ENCODE measurements at places on chromosomes 12 and 14. TPM values are rescaled to one million over a fixed set of nuclear protein-coding genes. Genes with fewer than 3 reads are reported as not detected.

DNA sequence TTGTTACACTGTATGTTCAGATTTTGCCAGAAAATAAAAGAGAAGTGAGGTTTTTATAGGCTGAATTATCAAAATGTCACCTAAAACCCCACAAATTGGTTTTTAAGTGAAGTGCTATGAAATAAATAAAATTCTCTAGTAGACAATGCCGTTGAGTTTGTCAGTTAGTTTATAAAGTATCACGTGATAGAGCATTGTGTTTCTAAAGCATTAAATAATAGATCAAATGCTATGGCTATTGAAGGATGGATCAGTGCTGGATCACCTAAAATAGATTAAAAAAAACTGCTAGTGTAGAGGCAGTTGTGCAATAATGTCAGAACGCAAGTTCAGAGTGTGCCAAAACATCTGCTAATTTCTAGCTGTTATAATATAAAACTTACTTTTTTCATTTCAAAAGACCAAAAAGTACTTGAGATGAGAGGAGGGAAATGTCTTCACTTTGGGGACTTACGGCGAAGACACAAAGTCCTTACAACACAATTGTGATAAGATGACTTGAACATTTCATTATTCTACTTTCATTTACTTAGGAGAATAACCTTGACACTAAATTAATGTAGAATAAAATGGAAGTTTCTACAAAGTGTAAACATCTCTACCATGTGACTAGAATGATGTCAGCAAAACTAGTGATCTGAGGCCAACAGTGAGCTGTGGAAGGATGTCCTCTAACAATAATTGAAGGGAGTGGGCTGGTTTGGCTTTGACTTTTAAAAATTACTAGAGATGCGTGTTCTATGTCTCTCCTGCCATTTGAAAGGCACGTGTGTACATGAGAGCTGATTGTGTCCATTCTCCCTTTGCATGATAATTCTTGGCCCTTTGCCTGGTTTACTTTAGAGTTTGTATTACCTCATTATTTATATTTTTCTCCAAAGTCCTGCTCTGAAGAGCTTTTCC, 154.4 kb upstream of the PDE3A start:
- no peak overlapping the region for H3K4me3 ChIP-seq
- no peak for DNase-seq
- no peaks in the 10 kb centered on the region for H3K27me3 ChIP-seq
- H3K36me3 ChIP-seq, result no peaks in the 10 kb centered on the region
- no peak overlapping the region for H3K27ac ChIP-seq
- peaks cover 5% of the 10 kb centered on the region for H3K4me1 ChIP-seq

- peak overlapping the region; percentile 4 for H3K4me3 ChIP-seq
- peak; percentile 100 for DNase-seq
- H3K27ac ChIP-seq, result peak overlapping the region; percentile 44
Observed at GRCh38 chr14:55752580-55753390, 172.8 kb downstream of the KTN1 start.

The NTF3 gene
- total RNA-seq, result not detected

- no peak overlapping the region for H3K27ac ChIP-seq
- no peak for DNase-seq
- no peaks in the 10 kb centered on the region for H3K4me1 ChIP-seq
- H3K4me3 ChIP-seq, result no peak overlapping the region
- H3K36me3 ChIP-seq, result no peaks in the 10 kb centered on the region
- H3K27me3 ChIP-seq, result no peaks in the 10 kb centered on the region
Observed at GRCh38 chr12:117872546-117873169, 96.1 kb downstream of the KSR2 start.

GRCh38 chr12:66041651-66042363, 88.7 kb downstream of the LLPH start:
- DNase-seq, result no peak
- H3K4me1 ChIP-seq, result peaks cover 4% of the 10 kb centered on the region
- no peak overlapping the region for H3K27ac ChIP-seq
- H3K27me3 ChIP-seq, result no peaks in the 10 kb centered on the region

DNA sequence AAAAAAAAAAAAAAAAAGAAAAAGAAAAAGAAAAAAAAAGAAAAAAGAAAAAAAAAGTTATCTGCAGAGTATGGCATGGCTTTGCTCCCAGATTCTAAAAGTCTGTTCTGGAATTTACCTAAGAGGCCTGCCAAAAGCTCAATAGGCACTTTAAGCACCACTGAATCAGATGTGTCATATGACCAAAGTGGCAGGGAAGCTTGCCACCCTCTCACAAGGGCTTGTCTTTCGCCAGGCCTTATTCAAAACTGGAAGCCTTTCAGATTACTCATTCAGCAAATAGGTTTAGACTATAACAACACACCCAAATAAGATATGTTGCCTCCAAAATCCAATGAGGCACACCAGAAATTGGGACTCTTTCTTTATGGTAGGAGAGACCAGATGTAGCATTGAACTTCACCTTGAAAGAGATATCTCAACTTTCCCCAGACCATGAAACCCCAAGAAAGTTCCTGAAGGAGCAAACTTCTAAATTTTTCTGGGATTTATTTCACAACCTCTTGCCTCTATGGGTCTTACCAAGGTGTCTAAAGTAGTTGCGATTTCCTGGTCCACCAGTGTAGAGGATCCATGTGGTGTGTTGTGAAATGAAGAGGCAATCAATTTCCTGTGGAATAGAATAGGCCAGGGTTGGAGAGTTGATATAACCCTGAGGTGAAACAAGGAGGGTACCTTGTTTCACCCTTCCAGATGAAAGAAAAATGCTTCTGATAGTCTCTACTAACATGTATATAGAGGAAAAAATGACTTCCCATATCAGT, 218.8 kb downstream of the DAD1 start:
- H3K27me3 ChIP-seq, result no peaks in the 10 kb centered on the region
- H3K27ac ChIP-seq, result peak overlapping the region; percentile 50
- no peak overlapping the region for H3K4me3 ChIP-seq
- peak; percentile 97 for DNase-seq
- no peaks in the 10 kb centered on the region for H3K36me3 ChIP-seq
- H3K4me1 ChIP-seq, result peaks cover 21% of the 10 kb centered on the region

GRCh38 chr12:118742431-118742830, 238.9 kb upstream of the SRRM4 start:
- H3K27me3 ChIP-seq, result no peaks in the 10 kb centered on the region
- no peak overlapping the region for H3K27ac ChIP-seq
- DNase-seq, result no peak
- H3K4me1 ChIP-seq, result no peaks in the 10 kb centered on the region
- no peak overlapping the region for H3K4me3 ChIP-seq
- H3K36me3 ChIP-seq, result no peaks in the 10 kb centered on the region

The PAH gene
- total RNA-seq, result not detected

The ACRBP gene
- 0.77 TPM for total RNA-seq

DNA sequence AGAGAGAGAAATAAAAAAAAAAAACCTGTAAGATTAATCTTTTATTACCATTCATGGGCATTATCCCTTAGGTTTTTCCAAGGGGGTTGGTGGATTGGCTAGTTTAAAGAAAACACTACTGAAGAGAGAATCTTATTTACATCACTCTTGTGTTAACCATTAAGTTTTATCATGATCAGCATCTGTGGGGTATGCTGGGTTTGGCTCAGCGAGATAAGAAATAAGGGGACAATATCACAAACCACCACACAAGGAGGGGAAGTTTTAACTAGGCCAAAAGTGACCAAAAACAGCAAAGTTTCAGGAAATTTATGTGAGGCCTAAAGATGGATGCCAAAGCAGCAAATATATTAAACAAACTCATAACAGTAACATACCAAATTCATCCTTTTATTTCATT, 548.6 kb downstream of the SLC16A7 start:
- H3K27ac ChIP-seq, result no peak overlapping the region
- no peak overlapping the region for H3K4me3 ChIP-seq
- H3K4me1 ChIP-seq, result peaks cover 17% of the 10 kb centered on the region
- H3K36me3 ChIP-seq, result no peaks in the 10 kb centered on the region

The CLEC4C gene
- not detected for total RNA-seq

The CPNE8 gene
- 12.6 TPM for total RNA-seq

The GNPTAB gene
- 22.1 TPM for total RNA-seq

- H3K4me1 ChIP-seq, result no peaks in the 10 kb centered on the region
- no peaks in the 10 kb centered on the region for H3K27me3 ChIP-seq
Observed at GRCh38 chr12:110622582-110622981, 8.7 kb downstream of the TCTN1 start.

DNA sequence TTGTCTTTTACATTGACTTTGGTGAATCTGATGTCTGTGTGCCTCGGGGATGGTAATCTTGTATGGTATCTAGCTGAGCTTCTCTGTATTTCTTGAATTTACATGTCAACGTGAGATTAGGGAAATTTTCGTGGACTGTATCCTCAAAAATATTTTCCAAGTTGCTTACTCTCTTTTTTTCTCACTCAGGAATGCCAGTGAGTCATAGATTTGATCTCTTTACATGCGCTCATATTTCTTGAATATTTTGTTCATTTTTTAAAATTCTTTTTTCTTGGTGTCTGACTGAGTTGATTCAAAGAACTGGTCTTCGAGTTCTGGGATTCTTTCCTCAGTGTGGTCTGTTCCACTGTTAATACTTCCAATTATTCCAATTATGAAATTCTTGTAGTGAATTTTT, 207.7 kb downstream of the RAD51B start:
- no peak overlapping the region for H3K4me3 ChIP-seq
- H3K27me3 ChIP-seq, result no peaks in the 10 kb centered on the region
- peak; percentile 25 for DNase-seq
- H3K27ac ChIP-seq, result no peak overlapping the region

GRCh38 chr12:89427508-89428156, 75.3 kb upstream of the DUSP6 start:
- no peaks in the 10 kb centered on the region for H3K36me3 ChIP-seq
- H3K4me1 ChIP-seq, result peaks cover 8% of the 10 kb centered on the region

- peaks cover 8% of the 10 kb centered on the region for H3K27me3 ChIP-seq
- peaks cover under 1% of the 10 kb centered on the region for H3K4me1 ChIP-seq
- H3K36me3 ChIP-seq, result no peaks in the 10 kb centered on the region
- H3K4me3 ChIP-seq, result no peak overlapping the region
Observed at GRCh38 chr14:74223016-74223415, 16.2 kb upstream of the VSX2 start.

DNA sequence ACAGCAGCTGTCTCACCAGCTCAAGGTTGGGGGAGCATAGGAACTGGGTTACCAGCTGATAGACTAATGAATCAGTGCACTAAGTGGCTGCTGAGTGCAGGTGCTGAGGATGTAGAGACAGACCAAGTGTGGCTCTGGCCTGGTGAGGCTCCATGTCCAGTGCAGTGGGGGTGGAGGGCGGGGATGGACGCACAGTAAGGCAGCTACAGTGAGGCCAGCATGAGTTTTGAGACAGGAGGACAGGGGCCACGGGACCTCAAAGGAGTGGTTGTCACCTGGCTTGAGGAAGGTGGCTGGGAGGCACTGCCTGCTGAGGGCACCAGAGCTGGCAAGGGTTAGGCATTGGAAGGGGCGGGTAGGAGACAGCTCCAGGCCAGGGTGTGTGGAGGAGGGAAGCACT, 37.0 kb downstream of the SYNE3 start:
- H3K4me3 ChIP-seq, result no peak overlapping the region
- no peak for DNase-seq
- H3K36me3 ChIP-seq, result no peaks in the 10 kb centered on the region
- peaks cover 28% of the 10 kb centered on the region for H3K4me1 ChIP-seq
- H3K27ac ChIP-seq, result peak overlapping the region; percentile 11

DNA sequence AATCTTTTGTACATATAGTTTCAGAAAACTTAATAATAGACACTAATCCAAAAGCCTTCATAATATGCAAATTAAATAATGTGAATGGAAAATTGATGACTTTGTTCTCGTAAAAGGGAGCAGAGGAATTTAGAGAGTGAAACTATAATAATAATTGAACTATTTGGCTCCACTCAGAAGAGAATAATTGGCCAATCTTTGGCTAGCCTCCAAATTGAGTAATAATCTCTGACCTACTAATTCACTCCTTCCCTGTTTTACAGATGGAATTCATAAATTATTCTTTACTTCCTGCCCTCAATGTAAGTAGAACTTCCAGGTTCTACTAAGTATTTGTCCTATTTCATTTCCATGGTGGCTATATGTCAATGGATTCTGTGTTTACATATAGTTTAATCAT, 15.8 kb downstream of the TRIM9 start:
- H3K36me3 ChIP-seq, result no peaks in the 10 kb centered on the region
- H3K4me3 ChIP-seq, result no peak overlapping the region
- no peak for DNase-seq
- H3K27ac ChIP-seq, result no peak overlapping the region

DNA sequence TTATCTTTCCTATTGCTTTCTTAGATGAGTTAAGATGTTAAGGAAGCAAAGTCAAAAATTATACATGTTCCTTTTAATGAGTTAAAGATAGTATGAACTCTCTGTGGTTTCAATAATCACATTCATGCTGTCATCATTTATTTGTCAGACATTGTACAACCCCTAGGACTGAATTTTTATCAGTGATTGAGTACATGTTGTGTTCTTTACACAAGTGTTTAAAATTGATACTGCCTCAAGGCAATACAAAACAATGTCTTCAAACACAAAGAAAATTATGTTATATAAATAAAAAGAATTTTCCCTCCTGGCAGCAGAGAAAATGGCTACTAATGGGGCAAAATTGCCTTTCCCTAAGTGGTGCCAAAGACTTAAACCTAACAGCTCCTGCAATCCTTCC, 34.6 kb upstream of the KCNJ8 start:
- H3K4me3 ChIP-seq, result no peak overlapping the region
- no peaks in the 10 kb centered on the region for H3K36me3 ChIP-seq
- H3K4me1 ChIP-seq, result no peaks in the 10 kb centered on the region
- no peak for DNase-seq

GRCh38 chr12:43167691-43168090, 384.3 kb downstream of the ADAMTS20 start:
- no peak overlapping the region for H3K27ac ChIP-seq
- H3K27me3 ChIP-seq, result no peaks in the 10 kb centered on the region
- no peaks in the 10 kb centered on the region for H3K36me3 ChIP-seq

The RPL10L gene
- total RNA-seq, result not detected

DNA sequence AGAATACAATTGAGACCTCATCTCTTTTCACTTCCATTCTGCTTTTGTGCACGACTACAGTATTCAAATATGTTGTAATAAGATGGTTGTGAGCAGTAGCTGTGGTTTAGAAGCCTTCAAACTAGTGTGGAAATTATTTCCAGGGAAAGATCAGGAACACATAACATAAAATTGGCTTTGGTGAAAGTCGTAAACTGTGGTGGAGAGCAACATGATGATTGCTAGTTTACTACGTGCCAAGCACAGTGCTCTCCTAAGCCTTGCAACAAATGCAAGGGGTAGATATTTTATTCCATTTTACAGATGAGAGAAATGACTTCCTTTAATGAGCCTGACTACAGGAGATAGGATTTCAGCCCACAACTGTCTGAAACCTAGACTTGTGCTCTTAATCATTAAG, 172.4 kb upstream of the LMNTD1 start:
- H3K27ac ChIP-seq, result no peak overlapping the region
- no peak overlapping the region for H3K4me3 ChIP-seq
- H3K4me1 ChIP-seq, result no peaks in the 10 kb centered on the region
- no peaks in the 10 kb centered on the region for H3K36me3 ChIP-seq

The PRB2 gene
- not detected for total RNA-seq

DNA sequence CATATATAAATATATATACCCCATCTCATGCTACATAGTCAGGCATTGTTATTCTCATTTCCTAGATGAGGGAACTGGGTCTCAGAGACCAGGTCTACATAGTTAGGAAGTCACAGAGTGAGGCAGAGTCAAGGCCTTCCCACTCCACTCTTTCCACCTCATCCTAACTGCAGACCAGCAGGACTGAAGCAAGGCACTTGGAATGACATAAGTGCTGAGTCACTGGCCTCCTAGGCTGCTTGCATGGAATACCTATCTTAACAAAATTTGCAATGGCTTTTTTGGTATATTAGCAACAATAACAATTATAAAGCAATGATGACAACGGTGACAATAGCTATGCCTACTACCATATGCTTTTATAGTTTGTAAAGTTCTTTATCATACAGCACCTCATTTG, 5.4 kb upstream of the ANO4 start:
- peaks cover 20% of the 10 kb centered on the region for H3K27me3 ChIP-seq
- H3K4me1 ChIP-seq, result no peaks in the 10 kb centered on the region
- no peak overlapping the region for H3K4me3 ChIP-seq
- DNase-seq, result peak; percentile 8
